Renal cortex interstitium (tissue), 15 donors: ENCODE measurements at places on chromosomes 11 and 22. TPM values are rescaled to one million over a fixed set of nuclear protein-coding genes. Genes with fewer than 3 reads are reported as not detected.

The HEPN1 gene
- polyA plus RNA-seq: 1.9 TPM

The RHOD gene
- polyA plus RNA-seq: 10.7 TPM

The PDE3B gene
- polyA plus RNA-seq: 6.2 TPM

The PDE2A gene
- polyA plus RNA-seq: 17.1 TPM

The SCGB2A2 gene
- polyA plus RNA-seq: not detected

The MAPK8IP2 gene
- polyA plus RNA-seq: 1.0 TPM

The ZNHIT2 gene
- polyA plus RNA-seq: 9.4 TPM

The GNAZ gene
- polyA plus RNA-seq: 6.7 TPM

The TH gene
- polyA plus RNA-seq: 1.4 TPM

The HTATIP2 gene
- 3.0 TPM for polyA plus RNA-seq

The PLAAT4 gene
- polyA plus RNA-seq: 7.1 TPM

The MS4A12 gene
- polyA plus RNA-seq: not detected

The MAPK12 gene
- polyA plus RNA-seq: 18.9 TPM

The VSIG2 gene
- polyA plus RNA-seq: 5.9 TPM

The SLC17A6 gene
- polyA plus RNA-seq: not detected

The KCNJ11 gene
- 3.1 TPM for polyA plus RNA-seq

The SLC22A9 gene
- polyA plus RNA-seq: not detected

The PNPLA5 gene
- polyA plus RNA-seq: not detected
